ENCODE measurements at places on chromosomes 5 and 9. TPM values are rescaled to one million over a fixed set of nuclear protein-coding genes. Genes with fewer than 3 reads are reported as not detected.

ENTREP1 gene
- 0.24 TPM for total RNA-seq

SURF1 gene
- 39.4 TPM for total RNA-seq

EGFLAM gene
- total RNA-seq: not detected

HMCN2 gene
- total RNA-seq: 0.05 TPM

BNC2 gene
- total RNA-seq: 66.2 TPM

SMIM33 gene
- not detected for total RNA-seq

DNA sequence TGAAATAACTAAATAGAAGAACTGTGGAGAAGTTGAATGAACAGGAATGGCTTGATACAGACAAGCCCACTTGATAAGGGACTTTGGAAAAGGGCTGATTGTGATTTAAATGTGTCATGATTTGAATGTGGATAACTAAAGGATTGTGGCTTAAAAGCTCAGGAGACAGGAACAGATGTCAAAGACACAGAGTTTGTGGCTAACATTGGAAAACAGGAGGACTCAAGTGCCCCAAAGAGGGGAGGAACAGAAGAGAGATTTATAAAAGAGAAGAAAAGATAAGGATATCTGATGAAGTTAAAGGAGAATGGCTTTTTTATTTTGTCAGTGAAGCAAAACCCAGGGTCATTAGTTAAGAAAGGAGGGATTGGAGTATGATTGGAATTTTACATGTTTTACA, 124.2 kb upstream of the TRPM3 start:
- DNase-seq: no peak

- no peak for DNase-seq
These were observed 93.9 kb downstream of the SNX18 start for GRCh38 chr5:54611290-54611951.

DNA sequence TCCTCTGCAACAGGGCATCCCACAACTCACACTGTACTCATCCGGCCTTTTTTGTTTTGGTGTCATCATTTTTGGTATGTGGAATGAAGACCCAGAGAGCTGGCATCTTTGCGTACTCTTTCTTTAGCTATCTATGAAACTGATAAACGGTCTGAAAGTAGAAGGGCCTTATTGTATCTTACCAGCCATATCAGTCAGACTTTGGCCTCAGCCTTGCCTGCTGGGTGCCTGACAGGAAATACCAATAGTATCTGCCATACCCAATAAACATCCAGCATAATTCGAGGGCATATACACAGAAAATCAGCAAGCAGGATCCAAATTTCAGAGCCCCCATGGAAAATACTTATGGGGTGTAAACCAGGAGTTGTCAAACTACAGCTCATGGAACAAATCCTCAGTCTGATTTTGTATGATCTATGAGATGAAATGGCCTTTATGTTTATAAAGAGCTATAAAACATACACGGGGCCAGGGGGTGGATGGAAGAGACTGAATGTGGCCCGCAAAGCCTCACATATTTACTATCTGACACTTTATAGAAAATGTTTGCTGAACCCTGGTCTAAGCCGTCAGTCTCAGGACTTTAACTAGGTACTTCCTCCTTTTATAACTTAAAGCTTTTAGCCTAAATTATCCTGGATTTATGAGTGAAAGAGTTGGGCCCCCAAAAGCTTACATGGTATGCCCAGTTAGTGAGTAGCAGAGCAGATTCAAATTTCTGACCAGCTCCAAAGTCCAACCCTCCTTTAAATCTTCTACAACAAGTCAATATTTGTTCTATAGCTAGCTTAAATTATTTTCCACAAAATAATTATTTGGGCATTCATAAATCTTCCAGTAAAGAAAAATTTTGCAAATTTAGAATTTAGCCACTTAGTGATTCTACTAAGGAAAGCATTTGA, 308.0 kb upstream of the PUM3 start:
- no peak for DNase-seq

- DNase-seq: no peak
These were observed 16.5 kb upstream of the TMEM171 start for GRCh38 chr5:73103870-73104299.

GRCh38 chr5:87499478-87500410, 87.0 kb upstream of the CCNH start:
- DNase-seq: no peak

DNA sequence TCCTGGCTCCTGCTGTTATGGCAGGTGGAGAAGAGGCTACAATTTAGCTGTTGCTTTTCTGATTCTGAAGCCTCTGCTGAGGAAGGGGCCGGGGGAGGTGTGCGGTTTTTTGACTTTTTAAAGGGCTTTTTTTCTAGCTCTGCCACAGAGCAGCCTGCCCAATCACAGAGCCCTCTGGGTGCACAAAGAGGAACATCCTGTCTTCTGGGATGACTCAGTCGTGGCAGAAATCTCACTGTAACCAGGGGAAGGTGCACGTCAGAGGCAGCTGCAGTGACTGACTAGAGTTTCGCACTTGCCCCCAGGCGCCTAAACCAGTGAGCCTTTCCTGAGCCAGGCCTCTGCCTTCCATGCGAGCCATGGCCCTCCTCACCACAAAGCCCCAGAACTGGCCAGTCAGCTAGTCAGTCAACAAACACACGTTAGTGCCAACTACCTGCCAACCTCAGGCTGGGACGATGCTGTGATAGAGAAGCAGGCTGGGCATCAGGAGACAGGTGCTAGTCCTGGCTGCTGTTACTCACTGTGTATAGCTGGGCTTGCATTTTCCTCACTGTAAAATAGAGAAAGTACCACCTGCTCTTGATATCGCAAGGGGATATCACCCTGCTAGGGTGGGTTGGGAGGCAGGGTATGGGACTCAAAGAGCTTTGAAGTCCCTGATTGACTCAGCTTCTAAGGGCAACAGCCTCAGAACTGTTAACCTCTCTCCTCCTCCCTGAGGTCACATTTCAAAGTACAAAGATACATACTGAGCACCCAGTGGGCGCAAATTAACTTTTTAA, 2.2 kb downstream of the AKNA start:
- peak; percentile 89 for DNase-seq

DNA sequence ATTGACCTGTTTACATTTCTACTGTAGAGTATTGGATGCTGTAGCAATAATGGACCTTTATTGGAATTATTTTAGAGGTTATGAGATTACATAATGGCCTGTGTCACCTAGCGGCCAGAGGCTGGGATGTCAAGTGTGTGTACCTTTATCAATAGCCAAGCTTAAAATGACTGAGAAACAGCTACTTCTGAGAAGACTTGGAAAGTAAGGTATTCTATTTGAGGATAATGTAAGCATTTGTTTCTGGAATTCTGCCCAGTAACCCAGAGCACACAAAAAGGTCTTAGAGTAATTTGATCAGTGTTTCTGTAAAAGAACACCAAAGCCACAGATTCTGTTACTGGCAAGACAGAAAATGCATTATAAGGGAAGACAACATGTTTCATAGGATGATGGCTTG, 116.8 kb downstream of the MACIR start:
- no peak for DNase-seq

DNA sequence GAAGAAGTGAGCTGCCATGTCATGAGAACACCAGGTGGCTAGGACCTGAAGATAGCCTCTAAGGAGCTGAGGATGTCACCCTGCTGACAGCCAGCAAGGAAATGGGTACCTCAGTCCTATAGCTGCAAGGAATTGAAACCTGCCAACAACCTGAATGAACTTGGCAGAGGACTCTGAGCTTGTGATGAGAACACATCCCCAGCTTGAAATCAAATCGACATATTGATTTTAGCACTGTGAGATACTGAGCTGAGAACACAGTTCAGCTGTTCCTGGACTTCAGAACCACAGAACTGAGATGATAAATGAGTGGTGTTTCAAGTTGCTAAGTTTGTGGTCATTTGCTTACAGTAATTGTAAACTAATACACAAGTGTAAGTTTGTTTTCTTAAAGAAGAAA, 5.5 kb upstream of the RASEF start:
- DNase-seq: no peak

DNA sequence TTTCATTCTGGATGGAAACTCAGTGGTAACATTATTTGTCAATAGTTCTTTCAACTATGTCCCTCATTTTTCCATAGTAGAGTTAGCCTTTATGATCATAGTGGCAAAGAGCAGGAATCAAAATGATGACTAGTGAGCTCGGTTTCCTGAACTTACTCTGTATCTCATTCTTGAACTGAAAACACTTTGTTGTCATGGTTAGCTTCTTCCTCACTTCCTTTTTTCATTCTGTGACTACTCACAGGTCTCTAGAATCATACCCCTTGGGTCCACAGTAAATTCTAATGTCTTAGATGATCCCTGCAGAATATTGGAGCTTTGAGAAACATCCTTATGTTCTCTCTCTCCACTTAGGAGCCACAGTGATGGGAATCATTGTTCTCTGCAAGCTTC, 29.4 kb upstream of the RECK start:
- DNase-seq: no peak

DNA sequence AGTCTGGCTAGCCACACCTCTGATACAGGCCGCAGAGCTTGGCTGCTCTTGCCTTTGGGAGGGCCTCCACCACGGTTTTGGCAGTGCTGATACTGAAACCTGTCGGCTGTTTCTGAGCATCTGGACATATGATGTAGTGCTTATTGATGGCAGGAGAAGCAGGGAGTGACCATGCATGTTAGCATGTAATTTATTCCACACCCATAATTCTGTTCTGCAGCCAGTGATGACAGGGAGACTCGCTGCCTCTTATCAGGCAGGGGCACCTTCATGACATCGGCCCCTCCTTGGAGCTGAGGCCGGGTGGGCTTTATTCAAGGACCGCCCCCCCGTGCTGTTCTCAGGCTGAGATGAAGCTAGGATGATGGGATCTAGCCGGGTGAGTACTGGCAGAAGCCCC, 49.0 kb downstream of the OLFM1 start:
- DNase-seq: no peak

Data from osteocyte (in vitro differentiated cells).